GM20000 (cell line): ENCODE measurements at places on chromosomes 6 and 20.

GRCh38 chr6:167559675-167560479 is 235.0 kb downstream of the TTLL2 start:
- no peak for DNase-seq

DNA sequence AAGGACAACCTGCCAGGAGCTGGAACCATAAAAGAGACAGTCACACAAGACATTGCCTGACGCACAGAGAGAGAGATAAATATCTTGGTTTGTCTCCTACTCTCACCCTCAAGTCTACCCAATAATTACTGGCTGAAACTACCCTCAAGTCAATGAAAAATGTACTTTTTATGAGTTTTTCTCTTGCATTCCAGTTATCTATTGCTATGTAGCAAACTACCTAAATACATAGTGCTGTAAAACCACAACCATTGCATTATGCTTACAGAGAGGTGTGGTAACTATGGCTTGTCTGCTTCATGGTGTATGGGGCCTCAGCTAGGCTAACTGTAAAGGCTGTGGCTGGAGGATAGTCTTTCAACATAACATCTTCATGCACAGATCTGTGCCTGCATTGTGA is 247.8 kb downstream of the HAO1 start:
- no peak for DNase-seq

- no peak for DNase-seq
Measured at GRCh38 chr20:18979132-18979531, 165.5 kb downstream of the SCP2D1 start.

- peak; percentile 34 for DNase-seq
Measured at GRCh38 chr6:551405-551804, 105.5 kb downstream of the HUS1B start.

DNA sequence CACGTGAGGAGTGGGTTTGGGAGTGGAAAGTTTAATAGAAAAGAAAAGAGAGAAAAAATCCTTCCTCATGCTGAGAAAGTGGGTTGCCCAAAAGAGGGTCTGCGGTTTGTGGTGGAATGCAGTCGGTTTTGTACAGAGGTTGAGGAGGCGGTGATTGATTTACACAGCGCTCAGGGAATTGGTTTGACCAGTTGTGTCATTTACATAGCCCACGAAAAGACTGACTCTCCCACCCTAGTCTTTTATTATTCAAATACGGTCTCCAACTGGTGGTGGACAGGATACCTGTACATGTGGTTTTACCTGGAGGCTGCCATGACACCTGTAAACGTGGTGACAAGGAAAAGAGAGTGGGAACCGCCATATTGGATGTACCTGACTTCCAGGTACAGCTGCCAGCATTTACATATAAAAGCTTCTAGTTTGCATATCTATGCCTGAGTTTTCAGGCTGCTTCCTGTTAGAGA is 42.1 kb downstream of the HLA-DPB1 start:
- DNase-seq: no peak

GRCh38 chr6:118932421-118932820 is 2.5 kb downstream of the MCM9 start:
- DNase-seq: no peak

DNA sequence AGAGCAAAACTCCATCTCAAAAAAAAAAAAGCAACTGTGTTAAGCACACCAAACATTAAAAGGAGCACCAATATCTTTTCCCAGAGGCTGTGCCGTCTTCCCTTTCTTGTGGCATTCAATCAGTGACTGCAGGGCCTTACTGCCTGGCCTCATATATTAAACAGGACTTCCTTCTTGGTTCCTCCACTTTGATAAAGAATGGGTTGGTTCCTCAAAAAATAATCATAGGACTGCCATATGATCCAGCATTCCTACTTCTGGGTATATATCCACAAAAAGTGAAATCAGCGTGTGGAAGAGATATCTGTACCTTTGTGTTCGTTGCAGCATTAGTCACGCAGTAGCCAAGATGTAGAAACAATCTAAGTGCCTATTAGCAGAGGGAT is 40.3 kb upstream of the GFOD1 start:
- no peak for DNase-seq

GRCh38 chr6:136644597-136644952 is 94.4 kb upstream of the MAP7 start:
- DNase-seq: no peak

- DNase-seq: no peak
Measured at GRCh38 chr20:2538931-2539720, 2.8 kb downstream of the TMC2 start.

DNA sequence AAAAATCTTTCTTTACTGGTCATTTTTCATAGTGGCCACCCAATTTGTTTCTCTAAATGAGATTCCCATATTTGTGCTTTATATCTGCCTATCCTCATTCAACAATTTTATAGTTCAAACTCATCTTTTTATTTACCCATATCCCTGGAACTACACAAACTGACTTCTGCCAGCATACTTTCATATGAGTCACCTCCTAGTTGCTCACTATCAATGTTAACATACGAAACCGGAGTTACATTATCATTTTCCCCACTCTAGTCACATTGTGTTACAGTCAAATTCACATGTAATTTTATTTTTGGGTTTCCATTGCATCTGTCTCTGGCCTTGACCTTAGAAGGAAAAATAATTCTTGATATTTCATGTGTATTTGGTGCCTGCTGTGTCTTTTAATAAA is 499.4 kb downstream of the MAFB start:
- no peak for DNase-seq

- no peak for DNase-seq
Measured at GRCh38 chr20:18628330-18628920, 40.6 kb downstream of the DTD1 start.

DNA sequence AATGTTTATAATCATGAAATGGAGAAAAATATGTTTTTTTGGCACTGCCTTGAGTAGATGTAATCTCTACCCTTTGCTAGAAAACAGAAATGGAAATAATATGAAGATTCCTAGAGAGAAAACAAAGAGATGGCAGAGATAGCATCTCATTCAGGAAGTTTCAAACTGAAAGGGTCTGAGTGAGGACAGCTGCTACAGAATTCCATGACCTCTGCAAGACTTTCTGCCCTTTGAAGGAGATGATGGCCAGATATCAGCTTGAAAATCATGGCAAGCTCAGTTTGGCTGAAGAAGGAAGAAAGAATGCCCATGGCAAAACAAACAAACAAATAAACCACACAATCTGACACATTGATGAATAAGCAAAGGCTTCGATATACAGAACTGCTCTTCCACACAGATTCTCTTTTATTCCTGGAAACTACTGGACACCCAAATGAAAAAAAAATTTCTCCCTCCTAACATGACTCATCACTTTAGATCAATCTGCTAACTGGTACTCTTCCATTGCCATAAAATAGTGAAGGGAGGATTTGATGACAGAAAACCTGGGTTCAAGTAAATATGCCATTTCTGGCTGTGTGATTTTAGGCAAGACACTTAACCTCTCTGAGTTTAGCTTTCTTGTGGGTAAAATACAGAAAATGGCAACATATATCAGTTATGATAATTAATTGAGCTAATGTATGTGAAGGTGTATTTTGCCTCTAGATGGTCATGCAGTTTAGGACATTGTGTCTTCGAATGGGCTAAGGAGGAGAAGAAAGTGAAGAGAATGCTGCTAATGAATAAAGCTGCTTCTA is 105.9 kb upstream of the SPACA1 start:
- DNase-seq: no peak

DNA sequence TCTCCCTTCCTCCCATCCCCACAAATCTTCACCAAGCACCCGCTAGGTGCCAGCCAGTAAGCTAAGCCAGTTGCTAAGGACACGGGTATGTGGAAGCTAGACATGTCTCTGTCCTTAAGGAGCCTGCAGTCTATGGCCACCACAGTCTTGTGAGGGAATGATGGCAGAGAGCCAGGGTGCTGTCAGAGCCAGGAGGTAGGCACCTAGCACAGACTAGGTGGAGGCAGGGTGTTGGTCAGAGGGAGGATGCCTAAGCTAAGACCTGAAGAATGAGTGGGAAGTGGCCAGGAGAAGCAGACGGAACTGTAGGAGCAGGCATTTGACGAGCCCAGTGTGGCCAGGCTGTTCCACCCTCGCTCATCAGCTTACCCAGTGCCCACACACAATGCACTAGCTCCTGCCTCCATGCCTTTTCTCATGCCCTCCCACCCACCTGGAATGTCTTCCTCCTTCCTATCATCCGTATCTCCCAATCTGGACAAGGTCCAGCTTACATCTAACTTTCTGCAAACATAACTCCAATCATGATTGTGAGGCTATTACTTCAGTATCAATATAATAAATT is 125.6 kb downstream of the FOXC1 start:
- no peak for DNase-seq

DNA sequence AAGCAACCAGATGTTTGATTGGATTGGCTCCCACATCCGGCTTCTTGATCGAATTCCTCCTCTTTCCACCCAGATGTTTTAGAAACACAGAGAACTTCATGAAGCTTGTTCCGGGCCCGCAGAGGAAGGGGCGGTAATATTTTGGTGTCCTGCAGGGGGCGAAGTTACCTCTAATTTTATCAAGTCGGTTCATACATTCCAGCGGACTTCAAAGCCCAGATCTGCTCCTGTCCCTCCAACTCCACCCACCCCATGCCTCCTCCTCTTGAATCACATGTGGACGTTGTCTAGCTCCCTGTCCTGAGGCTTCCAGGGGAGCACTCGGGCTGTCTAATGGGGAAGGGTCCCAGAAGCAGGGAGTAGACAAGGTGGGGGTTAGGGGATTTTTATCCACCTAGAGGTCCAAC is 2.9 kb upstream of the BMP6 start:
- DNase-seq: peak; percentile 69

DNA sequence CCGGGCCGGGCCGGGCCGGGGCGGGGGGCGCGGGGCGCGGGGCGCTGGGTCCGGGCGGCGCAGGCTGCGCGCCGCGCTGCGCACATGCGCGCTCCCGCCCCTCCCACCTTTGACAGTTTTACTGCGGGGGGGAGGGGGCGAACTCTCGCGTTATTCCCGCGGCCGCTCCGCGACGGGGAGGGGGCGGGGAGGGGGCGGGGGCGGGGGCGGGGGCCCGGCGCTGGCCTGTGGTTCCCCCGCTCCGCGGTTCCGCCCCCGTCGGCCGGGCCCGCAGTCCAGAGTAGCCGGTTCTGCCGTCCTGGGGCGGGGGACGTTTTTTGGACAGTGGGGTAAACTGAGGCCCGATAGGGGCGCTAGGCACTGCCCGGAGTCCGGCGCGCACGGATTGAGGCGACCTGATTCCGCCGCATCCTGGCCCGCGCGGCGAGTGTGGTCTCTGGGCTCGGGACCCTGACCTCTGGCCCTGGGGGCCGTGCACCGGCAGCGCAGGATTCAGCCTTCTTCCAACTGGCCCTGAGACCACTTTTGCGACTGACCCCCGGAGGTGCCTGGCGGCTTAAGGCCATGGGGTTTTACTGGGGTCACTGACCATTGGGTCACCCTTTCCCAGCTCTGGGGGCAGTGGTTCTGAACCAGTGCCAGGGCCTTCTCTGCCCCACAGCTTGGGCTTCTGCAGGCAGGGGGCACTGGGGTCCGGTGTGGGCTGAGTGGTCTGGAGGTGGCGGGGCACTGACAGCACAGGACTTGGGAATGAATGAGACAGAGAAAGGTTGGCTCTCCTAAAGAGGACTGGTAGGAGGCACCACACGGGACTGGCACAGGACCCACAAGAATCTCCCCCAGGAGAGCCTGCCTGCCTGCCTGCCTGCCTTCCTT is at the start of gene ZNF512B:
TSS of gene ZNF512B (minus strand) at position 93 of the 876 bp plus-strand sequence. CDS start 1,980 bp downstream, outside the sequence.
- DNase-seq: peak; percentile 95

- no peak for DNase-seq
Measured at GRCh38 chr6:169188475-169188874, 65.2 kb downstream of the THBS2 start.

DNA sequence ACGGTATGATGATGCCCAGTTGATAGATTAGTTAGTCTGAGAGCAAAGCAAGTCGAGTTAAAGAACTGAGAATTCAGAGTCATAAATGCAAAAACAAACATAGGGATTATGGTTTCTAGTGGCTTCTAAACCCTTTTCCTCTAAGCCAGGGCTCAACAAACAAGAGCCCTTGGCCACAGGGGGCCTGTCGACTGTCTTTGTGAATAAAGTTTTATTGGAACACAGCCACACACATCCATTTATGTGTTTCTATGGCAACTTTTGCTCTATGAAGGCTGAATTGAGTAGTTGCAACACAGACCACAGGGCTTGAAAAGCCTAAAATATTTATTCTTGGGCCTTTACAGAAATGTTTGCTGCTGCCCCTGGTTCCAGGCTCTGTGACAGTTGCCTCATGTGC is 76.2 kb downstream of the SLC24A3 start:
- DNase-seq: no peak

- no peak for DNase-seq
Measured at GRCh38 chr6:168658059-168658458, 217.1 kb downstream of the SMOC2 start.

DNA sequence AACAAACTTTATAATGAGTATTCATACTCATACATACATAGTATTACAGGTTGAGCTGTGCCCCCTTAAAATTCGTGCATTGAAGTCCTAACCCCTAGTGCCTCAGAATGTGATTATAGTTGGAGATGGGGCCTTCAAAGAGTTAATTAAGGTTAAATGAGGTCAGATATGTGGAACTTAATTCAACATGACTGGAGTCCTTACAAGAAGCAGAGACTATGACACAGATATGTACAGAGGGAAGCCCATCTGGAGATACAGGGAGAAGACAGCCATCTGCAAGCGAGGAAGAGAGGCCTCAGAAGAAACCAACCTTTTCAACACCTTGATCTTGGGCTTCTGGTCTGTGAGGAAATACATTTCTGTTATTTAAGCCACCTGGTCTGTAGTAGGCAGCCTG is 536.1 kb upstream of the AGPAT4 start:
- DNase-seq: no peak

- no peak for DNase-seq
Measured at GRCh38 chr6:166969390-166970002, 13.1 kb upstream of the RNASET2 start.

DNA sequence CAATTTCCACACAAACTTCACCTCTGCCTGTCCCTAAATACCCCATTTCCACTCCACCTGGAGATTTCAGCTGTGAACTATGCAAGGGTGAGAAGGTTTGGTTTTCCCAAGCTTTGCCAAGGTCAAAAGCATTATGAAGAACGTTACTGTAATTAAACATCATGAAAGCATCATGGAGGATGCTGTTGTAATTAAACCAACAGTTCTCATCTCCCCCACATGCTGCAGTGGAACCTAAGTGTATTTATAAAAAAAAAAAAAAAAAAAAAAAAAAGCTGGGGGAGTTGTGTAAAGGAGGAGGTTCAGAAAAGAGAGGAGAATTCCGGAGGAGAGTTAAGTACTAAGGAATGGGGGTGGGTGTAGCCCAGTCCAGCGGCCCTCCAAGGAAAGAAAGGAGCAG is 474.9 kb upstream of the JARID2 start:
- no peak for DNase-seq

- no peak for DNase-seq
Measured at GRCh38 chr6:127952831-127953230, 52.0 kb upstream of the THEMIS start.

- no peak for DNase-seq
Measured at GRCh38 chr20:52893498-52893897, 78.7 kb upstream of the TSHZ2 start.

GRCh38 chr6:125444006-125444923 is 142.5 kb upstream of the HDDC2 start:
- DNase-seq: no peak

GRCh38 chr20:38272398-38272797 is 11.9 kb upstream of the KIAA1755 start:
- DNase-seq: no peak

- no peak for DNase-seq
Measured at GRCh38 chr20:34947336-34947735, 8.3 kb downstream of the GSS start.
